ENCODE measurements at places on chromosomes 2 and 18.

DNA sequence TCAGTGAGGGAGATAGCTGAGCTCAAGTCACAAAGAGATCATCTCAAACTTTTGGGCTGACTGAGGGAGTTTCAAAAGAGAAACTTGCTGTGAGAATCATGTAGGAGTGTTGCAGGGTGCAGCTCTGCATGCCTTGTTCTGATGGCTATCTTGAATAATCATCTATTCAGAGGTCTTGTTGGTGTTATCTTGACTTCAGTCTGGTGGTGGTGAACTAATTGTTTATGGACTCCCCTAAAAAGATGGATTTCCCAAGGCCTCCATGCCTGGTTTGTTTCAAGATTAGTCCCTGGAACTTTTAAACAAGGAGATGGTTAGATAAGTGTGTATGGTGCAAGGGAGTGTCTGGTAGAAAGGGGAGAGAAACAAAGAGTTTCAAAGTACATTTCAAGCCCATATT is 29.8 kb downstream of the SLC39A6 start:
- DNase-seq, result no peak

DNA sequence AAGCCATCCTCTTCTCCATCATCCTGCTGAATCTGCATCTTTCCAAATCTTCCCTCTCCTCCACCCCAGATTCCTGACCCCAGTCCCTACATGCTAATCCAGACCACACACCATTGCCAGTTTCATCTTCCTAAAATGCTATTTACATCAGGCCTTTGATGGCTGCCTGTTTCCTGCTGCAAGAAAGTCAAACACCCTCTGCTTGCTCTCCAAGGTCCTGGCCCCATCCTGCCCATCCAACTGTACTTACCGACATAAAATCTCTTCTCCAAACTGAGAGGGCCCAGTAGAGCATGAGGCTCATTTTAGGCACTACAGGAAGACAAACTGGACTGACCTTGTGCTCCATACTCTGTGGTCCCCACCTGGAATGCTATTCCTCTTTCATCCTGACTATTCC is 19.0 kb downstream of the ALK start:
- DNase-seq, result no peak

DNA sequence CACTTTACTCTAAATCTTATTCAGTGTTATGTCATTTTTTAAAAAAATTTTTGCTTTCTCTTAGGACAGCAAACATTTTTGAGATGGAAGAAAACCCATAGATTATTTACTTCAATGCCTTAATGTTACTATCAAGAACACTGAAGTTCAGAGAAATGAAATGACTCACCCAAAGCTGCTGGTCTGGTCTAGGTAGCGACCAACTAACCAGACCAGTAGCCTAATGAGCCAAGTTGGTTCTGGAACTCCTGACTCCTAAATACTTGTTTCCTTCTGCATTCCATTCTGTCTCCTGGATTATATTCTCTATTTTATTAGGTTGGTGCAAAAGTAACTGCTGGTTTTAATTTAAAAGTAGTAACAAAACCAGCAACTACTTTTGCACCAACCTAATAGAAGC is 35.4 kb downstream of the SLC8A1 start:
- DNase-seq, result no peak

GRCh38 chr18:9422816-9423519 is 52.3 kb upstream of the RALBP1 start:
- DNase-seq, result no peak

- no peak for DNase-seq
Observed at GRCh38 chr2:18456026-18456425, 104.4 kb downstream of the RDH14 start.

DNA sequence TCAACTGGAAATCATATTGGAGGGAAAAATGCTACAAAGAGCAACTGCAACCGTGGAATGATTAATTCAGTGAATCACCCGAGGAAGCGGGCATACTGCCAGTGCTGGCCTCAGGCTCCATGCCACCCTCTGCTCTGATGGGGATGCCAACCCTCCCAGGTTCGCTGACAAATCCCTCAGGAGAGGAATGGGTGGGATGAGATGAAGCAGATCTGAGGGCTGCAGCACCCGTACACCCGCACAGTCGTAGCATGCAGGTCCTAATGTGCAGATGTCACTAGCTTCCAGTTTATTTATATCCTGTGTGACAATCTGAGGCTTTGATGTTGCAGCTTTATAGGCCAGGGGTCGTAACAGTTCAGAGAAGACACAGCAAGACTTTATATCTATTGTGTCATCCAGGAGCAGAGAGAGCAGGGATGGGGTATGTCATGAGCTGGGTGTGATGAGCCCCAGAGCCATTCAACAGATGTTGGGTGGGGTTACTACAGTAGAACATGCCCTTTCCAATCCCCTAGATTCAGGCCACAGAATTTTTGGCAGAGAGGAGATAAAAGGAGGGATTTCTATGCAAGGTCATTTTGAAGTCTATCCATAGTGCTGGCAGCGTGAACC is 44.6 kb downstream of the DPP4 start:
- DNase-seq, result no peak

Data from activated CD4-positive, alpha-beta T cell treated with anti-CD3 and anti-CD28 coated beads, Interleukin-2, amount 10 ng/mL, durations not matched to agents 7 days and 5 days (primary cell).